ENCODE measurements at places on chromosomes 1 and 21.
A peak's percentile ranks its signal among the peaks of the same experiment; 100 is the strongest.

GRCh38 chr1:119046785-119047438 lies 58.8 kb upstream of the TBX15 start:
- peak; percentile 17 for DNase-seq

- DNase-seq = peak; percentile 41
Observed at GRCh38 chr1:20302108-20302471, 11.4 kb downstream of the VWA5B1 start.

GRCh38 chr1:181160998-181161870 lies 72.7 kb downstream of the IER5 start:
- DNase-seq = no peak

- DNase-seq = no peak
Observed at GRCh38 chr1:44672961-44673674, 1.2 kb downstream of the TMEM53 start.

DNA sequence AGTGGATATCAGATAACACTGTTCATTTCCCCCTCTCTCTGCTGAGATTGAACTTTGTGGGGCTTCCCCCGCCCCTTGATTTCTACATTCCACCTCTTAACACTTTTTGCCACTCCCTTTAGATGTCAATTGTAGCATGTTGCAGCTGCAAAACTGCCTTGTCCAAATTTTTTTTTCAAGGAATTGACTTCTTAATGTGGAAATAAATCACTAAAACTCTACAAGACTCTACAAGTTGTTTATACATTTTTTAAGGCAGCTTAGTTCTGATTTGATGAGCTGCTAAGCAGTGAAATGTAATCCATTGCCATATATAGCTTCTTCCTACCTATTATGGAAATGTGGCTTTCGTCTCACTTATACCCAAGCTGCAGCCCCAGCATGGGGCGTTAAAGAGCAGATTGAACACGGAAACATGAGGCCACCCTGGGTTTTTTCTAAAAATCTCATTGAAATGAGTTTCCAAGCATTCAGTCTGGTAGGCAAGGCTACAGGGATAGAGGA lies 132.2 kb downstream of the SYT2 start:
- DNase-seq = no peak

- no peak for DNase-seq
Observed at GRCh38 chr1:183739741-183740271, 65.1 kb upstream of the RGL1 start.

GRCh38 chr1:22241250-22241649 lies 98.4 kb upstream of the WNT4 start:
- DNase-seq = no peak

- no peak for DNase-seq
Observed at GRCh38 chr1:15851210-15852035, 3.9 kb downstream of the SPEN start.

GRCh38 chr1:155128755-155129473 lies 1.2 kb downstream of the EFNA1 start:
- no peak for DNase-seq

GRCh38 chr1:12229835-12230548 lies at the start of gene VPS13D:
Gene VPS13D, plus strand, starts transcription at chr1:12230030. Its CDS starts 4,237 bp downstream, at chr1:12234267.
- DNase-seq = peak; percentile 96

DNA sequence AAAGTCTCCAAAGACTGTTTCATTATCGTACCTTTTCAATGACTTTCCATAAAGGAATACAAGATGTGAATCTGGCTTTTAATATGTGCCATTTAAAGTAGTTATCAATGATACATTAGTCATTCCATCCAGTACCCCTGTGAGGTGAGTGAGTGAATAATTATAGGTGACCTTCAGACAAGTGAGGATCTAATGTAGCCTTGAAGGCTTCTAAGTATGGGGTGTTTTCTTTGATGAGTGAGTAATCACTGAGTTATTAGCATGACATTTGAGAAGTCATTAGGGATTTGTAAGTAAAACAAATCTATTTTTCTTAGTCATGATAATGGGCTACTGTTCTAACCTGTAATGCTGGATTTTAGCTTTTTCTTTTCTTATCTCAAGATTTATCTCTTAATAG lies 831.4 kb downstream of the ADGRL2 start:
- no peak for DNase-seq

GRCh38 chr1:90122654-90123340 lies 127.9 kb downstream of the ZNF326 start:
- DNase-seq = no peak

DNA sequence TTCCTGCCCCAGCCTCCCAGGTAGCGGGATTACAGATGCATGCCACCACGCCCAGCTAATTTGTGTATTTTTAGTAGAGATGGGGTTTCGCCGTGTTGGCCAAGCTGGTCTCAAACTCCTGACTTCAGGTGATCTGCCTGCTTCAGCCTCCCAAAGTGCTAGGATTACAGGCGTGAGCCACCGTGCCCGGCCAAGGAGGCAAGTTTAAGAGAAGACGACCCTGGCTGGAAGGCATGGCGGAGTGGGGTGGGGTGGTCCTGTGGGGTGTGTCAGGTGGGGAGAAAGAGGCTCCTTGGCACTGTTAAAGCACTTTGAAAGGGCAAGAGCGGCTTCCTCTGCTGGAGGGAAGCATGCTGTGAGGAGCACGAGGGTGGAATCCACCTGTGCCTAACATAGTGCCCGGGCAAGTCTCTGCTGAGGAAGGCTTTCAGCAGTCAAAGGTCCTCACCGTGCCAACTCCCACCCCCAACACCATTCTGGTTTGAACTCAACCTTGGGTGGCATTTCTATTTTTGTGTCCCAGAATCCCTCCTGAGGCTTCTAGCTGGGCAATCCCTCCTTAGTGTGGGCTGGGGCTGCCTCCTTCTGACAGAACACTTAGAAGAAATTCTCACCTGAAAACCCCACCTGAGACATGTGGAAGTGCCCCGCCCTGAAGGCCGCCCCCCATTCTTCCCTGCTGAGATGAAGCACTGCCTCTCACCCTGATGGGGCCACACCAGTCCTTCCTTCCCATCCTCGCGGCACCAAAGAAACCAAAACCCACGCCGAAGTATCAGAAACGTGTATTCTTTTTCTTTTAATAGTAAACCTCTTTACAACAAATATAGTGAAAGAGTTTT lies 37.4 kb downstream of the MEF2D start:
- DNase-seq = no peak

DNA sequence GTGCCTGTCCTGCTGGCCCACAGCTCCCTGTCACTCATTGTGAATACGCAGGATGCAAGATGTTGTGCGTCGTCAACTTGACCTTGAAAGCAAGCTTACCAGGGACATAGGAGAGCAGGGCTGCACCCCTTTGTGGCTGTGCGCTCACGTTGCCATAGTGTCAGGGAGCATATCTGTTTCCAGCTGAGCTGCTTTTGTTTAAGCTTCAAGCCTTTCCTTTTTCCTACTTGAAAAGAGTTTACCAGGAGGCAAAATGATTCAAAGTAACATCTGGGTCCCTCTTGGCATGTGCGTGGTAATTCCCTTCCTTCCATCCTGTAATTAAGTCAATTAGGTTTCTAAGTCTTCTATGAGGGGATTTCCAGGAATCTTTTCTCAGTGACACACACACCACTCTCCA lies 537.1 kb downstream of the AJAP1 start:
- no peak for DNase-seq

- DNase-seq = no peak
Observed at GRCh38 chr1:19744335-19744743, 55.4 kb downstream of the TMCO4 start.

- DNase-seq = no peak
Observed at GRCh38 chr21:44758781-44759627, 42.6 kb downstream of the UBE2G2 start.

- DNase-seq = no peak
Observed at GRCh38 chr1:22292011-22292788, 149.3 kb upstream of the WNT4 start.

- DNase-seq = no peak
Observed at GRCh38 chr1:116681343-116681899, 13.9 kb upstream of the IGSF3 start.

- no peak for DNase-seq
Observed at GRCh38 chr21:42622284-42622683, 31.1 kb upstream of the PDE9A start.

- no peak for DNase-seq
Observed at GRCh38 chr1:39199593-39199992, 4.9 kb upstream of the MACF1 start.

DNA sequence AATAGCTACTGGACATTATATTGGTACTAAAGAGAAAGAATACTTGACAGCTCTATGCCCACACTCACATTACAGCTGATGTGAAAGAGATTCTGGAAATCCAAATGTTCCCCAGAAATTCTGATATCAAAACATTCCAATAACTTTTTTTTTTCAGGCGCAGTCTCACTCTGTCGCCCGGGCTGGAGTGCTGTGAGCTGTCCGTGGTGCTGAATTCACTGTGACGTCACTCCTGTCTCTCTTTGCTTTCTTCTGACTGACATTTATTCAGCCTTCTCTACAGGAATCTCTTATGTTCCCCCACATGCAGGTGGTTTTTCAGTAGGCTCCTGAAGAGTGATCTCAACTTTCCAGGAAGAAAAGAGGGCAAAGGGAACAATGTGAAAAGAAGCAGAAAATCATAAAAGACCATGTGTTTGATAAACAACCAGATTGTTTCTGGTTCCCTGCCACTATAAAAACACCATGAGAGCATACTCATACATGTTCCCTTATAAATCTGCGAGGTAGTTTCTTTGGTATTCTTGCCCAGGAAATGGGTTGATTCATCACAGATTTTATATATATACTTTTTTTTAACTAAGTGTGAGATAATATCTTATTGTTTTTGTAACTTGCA lies 6.2 kb downstream of the S100A7A start:
- peak; percentile 70 for DNase-seq

- no peak for DNase-seq
Observed at GRCh38 chr1:23496490-23497181, 12.7 kb upstream of the ASAP3 start.

DNA sequence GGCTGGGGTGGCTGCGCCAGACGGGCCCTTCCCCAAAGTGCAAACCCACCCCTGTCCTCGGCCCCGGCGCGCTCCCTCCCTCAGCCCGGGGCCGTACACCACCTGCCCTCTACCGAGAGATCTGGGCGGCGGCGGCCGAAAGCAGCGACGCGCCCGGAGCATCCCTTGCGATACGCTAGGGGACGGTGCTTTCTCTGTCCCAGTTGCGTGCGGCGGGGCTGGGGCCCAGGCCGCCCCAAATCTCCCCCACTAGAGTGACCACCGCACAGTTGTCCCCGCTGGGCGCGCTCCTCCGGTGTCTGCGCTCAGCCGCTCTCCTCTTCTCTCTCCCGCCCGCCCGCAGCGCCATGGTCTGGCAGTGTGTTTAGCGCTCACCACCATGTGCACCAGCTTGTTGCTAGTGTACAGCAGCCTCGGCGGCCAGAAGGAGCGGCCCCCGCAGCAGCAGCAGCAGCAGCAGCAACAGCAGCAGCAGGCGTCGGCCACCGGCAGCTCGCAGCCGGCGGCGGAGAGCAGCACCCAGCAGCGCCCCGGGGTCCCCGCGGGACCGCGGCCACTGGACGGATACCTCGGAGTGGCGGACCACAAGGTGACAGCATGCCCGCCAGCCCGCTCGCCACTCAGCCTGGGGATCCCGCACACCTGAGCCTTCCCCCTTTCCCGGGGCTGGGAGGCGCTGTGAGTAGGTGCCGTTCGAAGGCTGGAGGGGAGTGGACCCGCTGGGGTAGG lies 1.0 kb downstream of the ST6GALNAC5 start:
- peak; percentile 55 for DNase-seq

- DNase-seq = no peak
Observed at GRCh38 chr1:235776396-235776795, 90.3 kb downstream of the LYST start.

DNA sequence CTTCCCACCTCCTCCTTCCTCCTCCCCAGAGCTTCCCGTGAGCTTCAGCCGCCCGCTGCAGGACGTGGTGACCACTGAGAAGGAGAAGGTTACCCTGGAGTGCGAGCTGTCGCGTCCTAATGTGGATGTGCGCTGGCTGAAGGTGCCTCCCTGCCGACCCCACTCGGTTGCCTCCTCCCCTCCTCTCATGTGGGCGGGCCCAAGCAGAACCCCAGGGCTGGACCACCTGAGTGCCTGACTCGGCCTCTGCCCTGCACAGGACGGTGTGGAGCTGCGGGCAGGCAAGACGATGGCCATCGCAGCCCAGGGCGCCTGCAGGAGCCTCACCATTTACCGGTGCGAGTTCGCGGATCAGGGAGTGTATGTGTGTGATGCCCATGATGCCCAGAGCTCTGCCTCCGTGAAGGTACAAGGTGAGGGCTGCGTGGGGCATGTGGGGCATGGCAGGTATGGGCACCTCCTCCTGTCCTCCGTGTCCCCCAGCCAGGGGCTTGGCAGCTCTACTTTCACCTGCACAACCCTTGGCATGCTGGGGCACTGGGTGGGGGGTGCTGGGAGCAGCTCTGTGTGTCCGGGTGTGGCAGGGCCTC lies 69.2 kb downstream of the OBSCN start:
- DNase-seq = no peak

DNA sequence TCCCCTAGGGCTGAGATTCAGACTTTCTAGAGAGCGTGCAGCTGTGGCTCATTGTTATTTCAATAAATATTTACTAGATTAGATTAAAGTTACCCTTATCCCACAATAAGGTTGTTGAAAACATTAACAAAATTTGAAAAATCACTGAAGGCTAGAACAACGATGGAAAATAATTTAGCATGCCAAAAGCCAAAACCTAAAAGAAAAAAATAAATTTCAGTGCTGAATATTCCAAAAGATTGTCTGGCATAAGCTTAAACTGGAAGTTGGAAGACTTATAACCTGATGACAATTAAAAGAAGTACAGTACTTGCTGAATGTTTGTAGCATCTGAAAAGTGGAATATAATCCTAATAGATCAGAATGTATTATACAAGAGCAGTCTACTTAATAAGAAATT lies 221.3 kb downstream of the USH2A start:
- DNase-seq = no peak

DNA sequence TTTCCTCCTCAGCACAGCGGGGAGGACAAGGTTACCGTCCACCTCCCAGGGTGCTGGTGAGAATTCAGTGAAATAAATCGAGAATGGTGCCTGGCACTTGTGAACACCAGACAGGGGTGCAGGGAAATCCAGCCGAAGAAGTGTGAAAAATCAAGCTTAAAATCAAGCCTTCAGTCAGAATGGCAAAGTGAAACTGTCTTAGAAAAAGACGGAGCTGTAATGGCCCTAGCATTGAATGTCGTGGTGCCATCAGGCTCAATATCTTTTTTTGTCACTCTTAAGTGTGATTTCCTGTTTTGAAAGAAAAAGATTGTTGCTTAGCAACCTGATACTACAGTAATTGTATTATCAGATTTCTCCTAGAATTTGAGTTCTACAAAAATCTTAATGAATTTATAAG lies 22.1 kb downstream of the EDARADD start:
- no peak for DNase-seq

DNA sequence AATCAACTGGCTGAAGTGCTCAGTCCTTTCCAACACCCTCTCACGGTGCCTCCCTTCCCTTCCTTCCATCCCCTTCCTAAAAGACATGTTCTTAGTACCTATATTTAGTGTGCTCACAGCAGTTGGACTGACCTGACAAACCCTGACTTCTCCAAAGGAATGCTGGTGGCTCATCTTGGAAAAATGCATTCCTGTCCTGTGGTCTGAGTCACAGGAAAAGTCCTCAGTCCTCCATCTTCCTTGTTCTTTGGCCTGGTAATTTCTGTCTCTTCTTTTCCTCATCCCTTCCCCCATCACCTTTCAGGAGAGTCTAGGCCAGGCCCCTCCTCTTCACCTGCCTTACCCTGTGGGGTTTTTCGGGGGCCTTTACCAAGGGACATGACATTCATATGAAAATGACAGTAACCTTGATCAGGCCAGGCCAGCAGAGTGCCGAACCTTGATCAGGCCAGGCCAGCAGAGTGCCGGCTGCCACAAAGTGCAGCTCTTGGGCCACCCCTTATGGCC lies 7.2 kb downstream of the ATP1B1 start:
- peak; percentile 80 for DNase-seq
